KG1 (cell line): ENCODE measurements at places on chromosomes 6 and 20.
A peak's percentile ranks its signal among the peaks of the same experiment; 100 is the strongest.

DNA sequence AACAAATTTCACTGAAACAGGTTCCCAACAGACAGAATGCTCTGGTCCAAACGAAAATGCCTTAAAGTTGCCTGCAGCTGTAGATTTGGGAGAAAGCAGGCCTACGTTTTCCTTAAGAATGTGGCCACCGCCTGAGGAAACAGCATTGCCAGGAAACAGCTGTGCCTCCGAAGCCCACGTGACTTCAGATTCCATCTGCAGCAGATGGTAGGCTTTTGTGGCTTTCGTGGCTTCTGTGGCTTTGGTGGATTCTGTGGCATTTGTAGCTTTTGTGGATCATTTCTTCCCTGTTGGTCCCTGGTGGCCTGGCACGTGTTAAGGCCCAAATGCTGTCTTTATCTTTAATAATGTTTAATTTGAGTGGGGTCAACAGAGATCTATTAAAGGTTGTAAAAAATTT is 222.9 kb downstream of the TTLL2 start:
- no peak for DNase-seq

GRCh38 chr20:35013421-35014411 is 58.0 kb downstream of the MYH7B start:
- DNase-seq, result no peak

DNA sequence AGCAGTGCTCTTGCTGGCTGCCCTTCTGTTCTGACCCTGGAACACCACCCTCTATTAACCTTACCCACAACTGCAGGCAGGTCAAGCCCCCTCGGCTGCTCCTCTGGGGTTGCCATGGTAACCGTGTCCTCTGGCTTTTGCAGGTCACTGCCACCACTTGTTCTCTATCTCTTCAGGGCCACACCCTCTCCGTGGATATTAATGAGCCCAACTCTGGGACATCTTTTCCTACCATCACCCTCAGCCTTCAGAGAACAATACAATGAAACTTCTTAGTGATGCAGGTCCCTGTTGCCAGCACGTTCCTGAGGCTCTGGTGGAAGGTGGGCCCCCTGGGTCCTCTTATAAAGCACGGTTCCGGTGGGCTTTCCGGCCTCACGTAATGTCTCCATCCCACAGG is 30.8 kb upstream of the MICB start:
- no peak for DNase-seq

- DNase-seq, result no peak
These were observed 5.6 kb downstream of the EEF1A1 start for GRCh38 chr6:73515204-73515655.

DNA sequence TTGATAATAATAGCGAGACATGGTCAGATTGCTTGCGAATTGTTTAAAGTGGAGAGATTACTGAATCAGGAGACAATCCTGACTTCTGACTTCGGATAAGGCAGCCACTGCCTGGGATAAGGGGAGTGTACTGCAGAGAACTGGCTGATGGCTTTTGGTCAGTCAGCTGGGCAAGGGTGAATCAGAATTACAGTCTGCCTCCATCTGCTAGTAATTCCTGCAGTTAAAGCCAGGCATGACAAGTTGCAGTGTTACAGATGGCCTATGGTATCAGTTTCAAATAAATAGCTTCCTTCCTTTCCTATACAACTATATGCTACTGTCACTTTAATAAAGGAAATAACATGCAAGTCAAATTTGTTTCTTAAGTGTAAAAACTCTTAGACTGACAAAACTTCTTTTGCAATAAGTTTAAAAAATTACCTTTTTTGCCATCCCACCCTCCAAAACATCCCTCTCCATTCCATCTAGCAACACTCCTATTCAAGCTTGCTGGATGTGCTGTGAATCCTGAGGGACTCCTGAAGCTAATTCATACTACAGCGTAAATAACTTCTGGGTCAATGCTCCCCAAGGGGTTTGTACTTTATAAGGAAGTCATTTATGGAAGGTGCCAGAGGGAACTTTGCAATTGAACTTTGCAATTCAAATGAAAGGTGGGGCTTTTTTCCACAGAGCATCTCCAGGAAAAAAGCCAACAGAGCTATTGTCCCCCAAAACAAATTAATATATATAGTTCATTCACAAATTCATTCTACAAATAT is 245.2 kb downstream of the ADGRB3 start:
- no peak for DNase-seq

DNA sequence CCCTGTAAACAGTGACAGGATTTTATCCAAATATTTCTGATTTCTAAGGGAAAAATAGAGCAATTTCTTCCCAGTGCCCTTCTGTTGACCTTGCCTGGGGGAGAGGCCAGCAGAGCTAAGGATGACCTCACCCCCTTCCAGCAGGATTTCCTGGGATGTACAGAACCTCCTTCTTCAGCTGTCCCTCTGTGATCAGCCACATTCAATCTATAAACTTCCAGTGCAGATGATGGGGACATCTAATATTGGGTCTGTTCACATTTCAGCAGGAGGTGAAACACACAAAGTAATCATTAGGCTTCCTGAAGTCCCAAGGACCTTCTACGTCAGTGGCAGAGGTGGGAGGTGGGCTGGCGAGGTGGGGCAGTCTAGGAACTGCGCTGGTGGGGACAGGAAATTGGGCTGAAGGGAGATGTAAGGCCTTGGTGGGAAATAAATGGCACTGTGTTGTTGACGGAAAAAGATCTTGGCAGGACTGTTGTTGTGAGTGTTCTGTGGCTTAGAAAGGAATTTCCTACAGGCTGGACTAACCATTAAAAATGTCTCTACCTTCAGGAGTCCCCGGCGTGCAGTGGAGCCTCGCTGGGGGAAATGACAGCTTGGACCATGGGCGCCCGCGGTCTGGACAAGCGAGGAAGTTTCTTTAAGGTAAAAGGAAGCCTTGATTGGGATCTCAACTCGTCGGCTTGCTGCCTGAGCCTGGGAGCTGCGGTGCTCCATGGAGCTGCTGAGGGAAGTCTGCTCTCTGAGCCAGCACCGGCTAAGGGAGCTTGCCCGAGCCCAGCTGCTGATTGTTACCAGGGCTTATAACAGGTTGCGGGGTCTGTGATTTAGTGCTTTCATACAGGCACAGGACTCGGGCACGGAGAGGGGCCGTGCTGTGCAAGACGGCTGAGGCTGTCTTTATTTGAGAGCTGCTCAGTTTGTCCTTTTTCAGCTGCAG is 127.9 kb upstream of the NAA20 start:
- no peak for DNase-seq

GRCh38 chr6:37005061-37005810 is at the start of gene FGD2:
TSS of gene FGD2 (plus strand) at chr6:37005655. CDS start at chr6:37005818, 163 bp downstream.
- DNase-seq, result peak; percentile 16

DNA sequence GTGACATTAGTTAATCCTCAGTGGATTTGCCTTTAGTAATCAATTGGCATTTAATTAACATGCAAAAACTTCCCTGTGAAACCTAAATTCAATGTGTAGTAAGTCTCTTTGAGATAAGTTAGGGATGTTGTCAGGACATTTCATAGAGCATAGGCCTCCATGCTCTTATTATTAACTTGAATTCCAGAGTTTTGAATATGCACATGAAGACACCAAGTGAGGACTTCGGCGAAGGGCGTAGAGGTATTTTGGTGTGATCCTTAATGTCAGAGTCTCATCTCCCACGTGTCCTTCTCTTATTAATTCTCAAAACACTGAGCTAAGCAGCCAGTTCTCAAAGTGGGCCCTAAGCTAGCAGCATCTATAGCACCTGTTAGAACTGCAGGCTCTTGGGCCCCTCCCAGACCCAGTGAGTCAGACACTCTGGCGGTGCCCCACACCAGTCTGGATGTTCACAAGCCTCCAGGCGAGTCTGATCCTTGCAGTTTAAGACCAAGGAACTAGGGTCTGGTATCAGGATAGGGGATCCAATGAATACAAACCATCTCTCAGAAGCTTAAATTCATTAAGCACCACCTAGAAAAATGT is 292.1 kb downstream of the QKI start:
- DNase-seq, result no peak

DNA sequence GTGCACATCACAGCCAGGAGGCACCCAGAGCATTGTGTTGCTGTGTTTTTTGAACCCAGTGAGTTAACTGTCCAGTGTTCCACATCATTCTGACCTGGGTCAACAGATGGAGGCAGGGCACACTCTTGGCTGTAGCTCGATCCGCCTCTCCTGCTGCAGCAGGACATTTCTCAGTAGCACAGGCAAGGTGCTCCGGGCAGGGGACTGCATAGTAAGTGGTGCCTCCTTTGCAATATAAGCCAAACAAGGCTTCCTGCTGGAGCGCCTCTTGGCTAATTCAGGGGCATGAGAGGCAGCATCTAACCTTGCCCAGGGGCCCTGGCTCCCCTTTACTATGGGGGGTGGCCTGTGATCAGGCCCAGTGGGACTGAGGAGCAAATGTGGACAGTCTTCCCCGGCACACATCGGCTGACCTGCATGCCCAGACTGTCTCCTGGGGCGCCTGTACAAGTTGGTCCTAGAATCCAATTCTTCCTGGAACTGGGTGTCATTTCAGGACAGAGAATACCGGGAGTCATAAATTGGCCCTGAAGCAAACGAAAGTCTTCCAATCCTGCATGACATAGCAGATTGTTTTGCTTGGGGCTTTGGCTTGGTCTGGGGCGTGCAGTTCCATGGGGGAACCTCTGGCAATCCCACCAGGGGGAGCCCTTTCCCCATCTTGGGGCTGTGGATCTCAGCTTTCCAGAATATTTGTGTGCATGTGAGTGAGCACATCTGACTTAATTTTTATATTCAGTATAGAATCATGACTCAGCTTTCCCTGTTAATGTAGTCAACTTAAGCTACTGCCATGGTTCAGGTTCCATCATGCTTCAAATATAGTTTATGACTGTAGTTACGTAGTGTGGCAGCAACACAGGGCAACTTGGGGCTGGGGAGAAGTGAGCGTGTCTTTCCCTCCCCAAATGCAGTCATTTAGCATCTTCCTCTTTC is 56.0 kb upstream of the DDR1 start:
- DNase-seq, result peak; percentile 26

DNA sequence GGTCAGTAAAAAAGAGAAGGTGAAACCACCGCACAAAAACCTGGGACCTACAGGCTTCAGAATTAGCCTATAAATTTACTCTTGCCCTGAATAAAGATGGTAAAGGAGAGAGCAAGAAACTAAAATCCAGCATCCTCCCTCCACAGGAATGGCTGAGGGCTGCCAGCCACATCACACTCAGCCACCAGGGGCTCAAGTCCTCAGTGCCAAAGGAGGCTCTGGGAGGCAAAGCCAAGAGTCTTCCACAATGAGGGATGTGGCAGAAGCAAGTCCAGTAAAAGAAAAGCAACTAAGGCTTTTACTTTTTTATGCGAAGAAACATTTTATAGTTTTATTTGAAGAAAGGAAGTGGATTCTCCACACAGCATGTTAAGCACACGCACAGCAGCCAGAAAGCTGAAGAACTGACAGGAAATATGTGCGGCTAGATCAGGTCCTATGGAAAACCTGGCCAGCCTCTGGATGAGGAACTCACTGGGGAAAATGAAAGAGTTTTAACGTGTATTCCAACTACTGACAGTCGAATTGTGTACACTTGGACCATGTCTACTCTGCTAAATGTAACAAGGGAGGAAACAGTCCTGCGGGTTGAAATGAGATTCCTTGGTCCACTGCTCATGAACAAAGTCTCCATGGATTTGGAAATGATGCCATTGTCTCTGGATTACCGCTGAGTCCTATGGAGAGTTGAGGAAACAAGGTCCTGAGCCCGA is 219.4 kb upstream of the SSTR4 start:
- no peak for DNase-seq

GRCh38 chr6:168167431-168168315 is 88.7 kb upstream of the FRMD1 start:
- DNase-seq, result no peak

GRCh38 chr6:109821428-109821827 is 130.3 kb downstream of the FIG4 start:
- no peak for DNase-seq

- no peak for DNase-seq
These were observed 7.2 kb downstream of the C20orf202 start for GRCh38 chr20:1210501-1210900.

DNA sequence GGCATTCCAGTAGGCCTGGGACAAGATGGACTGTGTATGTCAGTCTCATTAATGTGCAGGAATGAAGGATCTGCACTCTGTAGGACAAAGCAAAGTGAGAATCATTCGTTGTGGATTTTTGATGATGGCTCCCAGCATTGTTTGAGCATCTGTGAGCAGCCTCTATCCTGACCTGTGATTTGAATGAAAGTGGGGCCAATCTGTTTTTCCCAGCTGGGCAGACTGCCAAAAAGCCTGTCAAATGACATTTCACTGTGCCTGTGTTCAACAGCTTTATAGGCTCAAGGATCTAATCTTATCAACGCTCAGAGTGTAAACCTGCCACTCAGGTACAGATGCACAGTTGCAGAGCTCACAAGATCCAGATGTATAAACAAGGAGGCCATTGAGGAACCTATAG is 86.7 kb upstream of the SYNDIG1 start:
- DNase-seq, result no peak

DNA sequence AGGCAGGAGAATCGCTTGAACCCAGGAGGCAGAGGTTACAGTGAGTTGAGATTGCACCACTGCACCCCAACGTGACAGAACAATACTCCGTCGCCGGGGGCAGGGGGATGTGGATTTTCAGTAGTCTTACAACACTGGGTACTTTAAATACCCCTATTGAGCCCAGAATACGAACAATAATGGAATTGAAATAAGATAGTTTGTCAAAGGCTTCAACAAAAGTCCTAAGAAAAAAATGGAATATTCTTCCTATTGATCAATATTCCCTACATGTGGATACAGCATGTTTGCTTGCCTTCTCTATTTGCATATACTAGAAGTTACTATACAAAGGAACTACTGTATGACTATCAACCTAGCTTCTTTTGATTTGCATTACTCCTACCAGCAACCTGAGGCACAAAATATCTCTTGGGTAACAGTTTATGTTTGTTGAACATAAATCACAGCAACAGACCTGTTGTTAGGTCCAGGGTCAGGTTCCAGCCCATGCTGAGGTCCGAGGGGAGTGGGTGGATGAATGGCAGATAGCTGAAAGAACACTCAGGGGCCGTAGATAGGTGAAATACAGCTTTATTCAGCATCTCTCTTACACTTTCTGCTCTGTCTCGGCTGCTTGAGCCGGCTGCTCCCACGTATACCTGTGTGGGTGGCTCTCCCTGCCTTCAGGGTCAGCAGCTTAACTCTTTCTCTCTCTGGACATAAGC is 23.8 kb downstream of the MAN1A1 start:
- DNase-seq, result no peak

- DNase-seq, result no peak
These were observed 258.5 kb downstream of the HIVEP2 start for GRCh38 chr6:142686507-142686887.

GRCh38 chr6:80454197-80454596 is 347.7 kb downstream of the BCKDHB start:
- no peak for DNase-seq

GRCh38 chr6:36312854-36313648 is 23.6 kb downstream of the BNIP5 start:
- peak; percentile 24 for DNase-seq

DNA sequence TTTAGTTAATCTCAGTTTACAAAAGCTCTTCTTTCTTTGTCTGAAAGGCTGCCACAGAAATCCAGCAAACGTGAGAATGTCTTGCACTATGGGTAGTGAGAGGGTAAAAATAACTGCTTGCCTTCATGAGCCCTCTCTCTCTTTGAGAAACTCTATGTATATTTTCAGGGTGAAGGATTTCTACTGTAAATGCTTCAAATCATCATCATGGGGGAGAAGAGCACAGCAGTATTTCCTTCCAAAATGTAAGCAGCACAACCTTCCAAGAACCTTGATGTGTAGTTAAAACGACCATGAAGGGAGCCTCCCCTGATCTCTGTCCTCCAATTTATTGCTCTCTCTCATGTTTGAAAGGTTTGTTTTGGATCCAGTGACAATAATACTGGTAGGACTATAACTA is 141.3 kb upstream of the CENPW start:
- DNase-seq, result no peak

GRCh38 chr6:166112580-166112979 is 55.1 kb downstream of the TBXT start:
- DNase-seq, result no peak

GRCh38 chr20:32429343-32429742 is 71.2 kb downstream of the ASXL1 start:
- DNase-seq, result no peak
